HTR-8/SVneo (cell line): ENCODE measurements at places on chromosomes 11 and 22.

DNA sequence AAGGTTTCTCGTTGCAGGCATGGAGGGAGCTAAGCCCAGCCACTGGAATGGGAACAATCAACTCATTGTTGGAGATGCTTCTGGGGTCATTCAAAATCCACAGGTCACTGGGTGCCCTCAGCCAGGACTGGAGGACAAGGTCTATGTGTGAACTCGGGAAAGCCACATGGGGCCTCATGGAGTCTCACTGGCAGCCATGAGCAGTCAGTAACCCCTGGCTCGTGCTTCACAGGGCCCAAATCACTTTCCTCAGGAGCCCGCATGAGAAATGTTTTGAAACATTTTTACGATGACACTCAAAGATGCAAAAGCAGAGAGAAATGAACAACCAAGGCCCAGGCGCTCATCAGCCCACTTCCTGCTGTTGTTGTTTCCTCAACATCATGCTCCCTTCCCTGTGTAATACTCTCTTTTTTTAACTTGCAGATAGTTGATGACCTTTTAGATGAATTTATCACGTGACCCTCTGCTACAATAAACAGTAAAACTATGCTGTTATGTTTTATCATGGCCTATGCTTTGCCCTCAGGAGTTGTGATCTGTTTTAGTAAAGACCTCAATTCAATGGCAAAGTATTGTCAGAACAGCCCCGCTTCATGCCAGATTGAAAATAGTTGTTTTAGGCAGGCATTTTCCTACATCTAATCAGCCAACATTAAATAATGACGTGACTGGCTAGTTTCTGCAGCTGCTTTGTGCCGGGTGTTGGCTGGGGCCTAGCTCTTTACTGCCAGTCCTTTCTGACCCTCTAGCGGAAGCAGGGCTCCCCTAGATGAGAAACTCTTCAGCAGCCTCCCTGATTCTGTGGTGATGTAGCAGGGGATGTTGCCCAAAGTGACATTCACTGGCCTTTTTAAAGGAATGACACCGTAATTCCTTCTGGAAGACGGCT lies 39.7 kb downstream of the ADAMTS15 start:
- DNase-seq, result no peak

GRCh38 chr22:50542416-50542927 lies 3.2 kb upstream of the KLHDC7B start:
- DNase-seq, result no peak

DNA sequence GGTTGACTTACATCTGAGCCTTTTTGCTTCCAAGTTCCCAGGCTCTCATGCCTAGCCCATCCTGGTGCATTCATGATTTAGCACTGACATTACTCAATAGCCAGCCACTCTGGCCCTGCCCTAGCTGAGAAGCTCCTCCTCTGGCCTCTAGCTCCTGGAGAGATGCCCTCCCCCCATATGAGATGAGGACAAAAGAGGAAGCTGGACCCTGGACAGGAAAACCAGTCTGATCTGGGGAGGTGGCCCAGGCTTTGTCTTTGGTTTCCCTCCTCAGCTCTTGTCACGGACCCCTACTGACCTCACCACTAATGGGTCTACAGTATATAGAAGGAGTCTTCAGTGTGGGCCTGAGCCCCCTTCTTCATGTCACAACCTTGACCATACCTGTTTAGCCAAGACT lies 3.0 kb downstream of the RHOG start:
- DNase-seq, result no peak

DNA sequence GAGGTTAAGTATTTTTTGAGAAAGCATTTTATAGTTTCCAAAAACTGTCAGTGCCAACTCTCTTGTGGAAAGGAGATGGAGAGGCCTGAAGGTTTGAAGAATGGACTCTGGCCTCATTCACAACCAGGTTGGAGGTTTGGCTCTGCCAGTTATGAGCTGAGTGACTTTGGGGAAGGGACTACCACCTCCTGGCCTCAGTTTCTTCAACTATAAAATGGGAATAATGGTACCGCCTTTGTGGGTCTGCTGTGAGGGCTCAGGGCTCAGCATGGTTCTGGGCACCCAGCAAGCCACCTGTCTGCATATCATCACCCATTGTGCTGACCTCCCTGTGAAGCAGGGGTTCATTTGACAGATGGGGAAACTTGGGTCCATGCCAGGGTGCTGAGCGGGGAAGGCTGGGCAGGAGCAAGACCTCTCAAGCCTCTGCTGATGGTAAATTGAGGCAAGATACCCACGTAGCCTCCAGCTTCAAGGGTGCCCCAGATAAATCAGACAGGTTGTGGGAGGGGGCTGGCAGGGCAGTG lies 3.5 kb upstream of the LIF start:
- DNase-seq, result no peak

GRCh38 chr22:23047265-23047664 lies 23.1 kb upstream of the GNAZ start:
- DNase-seq, result no peak

- no peak for DNase-seq
Observed at GRCh38 chr11:106656646-106657045, 361.6 kb downstream of the GUCY1A2 start.
